ENCODE measurements at places on chromosomes 3 and 15.

DNA sequence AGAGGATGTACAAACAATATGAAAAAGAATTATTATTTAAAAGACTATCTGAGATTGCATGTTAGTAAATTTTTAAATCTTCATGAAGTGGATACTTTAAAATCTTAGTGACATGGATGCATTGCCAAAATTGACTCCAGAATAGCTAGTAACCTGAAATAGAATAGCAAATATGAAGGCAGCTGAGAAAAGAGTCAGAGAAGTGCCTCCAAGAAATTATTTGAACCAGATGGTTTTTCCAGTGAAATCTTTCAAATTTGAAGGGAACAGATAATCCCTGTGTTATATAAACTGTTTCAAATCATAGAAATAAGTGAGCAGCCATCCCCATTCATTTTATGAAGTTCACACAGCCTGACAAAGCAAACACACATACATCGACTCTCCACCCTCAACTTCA is 29.6 kb downstream of the FSIP1 start:
- DNase-seq: no peak

DNA sequence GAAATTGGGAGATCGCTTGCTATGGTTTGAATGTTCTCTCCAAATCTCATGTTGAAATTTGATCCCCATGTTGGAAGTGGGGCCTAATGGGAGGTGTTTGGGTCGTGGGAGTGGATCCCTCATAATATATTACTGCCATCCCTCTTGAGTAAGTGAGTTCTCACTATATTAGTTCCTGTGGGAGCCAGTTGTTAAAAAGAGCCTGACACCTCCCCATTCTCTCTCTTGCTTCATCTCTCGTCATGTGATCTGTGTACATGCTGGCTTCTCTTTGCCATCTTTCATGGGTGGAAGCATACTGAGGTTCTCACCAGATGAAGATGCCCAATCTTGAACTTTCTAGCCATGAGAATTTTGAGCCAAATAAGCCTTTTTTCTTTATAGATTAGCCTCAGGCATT is 43.0 kb upstream of the IL20RB start:
- DNase-seq: no peak

GRCh38 chr15:67590191-67590590 is 47.7 kb downstream of the MAP2K5 start:
- DNase-seq: no peak

DNA sequence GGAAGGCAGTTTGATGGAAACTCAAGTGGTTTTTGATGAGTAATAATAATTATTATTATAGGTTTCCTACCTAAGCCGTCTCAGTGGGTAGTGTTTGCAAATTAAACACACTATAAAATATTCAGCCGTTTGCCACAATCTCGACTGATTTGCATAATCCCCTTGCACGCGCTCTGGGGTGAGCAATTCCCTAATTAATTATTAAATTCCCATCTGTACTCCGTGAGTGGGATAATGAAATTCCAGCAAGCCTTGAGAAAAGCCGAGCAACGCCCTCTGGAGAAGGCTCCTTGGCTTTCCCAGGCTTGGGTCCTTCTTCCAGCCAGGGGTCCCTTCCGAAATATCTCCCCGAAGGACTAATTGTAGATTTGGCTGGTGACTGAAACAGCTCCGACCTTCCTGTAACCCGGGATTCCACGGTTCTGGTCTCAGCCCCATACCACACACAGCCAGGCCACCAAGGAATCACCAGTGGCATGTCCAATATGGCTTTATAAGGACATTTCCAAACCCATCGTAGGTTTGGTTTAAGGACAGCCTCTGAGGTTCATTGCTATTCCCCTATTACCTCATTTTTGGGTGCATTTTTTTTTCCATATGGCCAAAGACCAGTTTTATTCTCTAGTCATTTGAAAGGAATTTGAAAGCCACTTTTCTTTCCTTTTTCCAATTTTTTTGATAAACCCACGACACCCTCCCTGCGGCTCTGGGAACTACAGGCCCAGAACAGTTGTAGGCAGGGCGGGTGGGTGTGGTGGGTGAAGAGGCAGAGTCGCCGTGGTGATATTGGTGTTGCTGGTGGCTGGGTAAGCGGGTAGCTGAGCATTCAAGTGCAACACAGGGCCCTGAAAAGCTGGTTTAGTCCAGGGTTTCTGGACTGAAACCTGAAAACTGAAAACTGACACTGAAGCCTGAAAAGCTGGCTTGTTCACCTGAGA is 33.2 kb upstream of the RGMA start:
- no peak for DNase-seq

DNA sequence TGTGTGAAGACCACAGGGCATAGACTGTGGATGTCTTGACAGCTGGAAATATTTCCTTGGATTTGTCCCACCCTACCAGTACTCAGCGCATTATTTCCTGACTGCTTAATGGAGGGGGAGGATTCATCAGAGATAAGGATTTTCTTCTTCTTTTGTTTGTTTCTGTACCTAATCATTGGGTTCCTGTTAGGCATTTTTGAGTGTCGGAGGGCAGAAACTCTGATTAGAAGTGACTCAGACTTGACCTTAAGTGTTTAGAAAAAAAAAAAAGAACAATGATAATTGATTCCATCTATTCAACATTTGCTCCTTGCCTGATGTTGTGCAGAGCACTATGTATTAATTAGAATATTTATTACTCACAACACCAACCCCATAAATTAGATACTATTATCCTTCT is 78.5 kb upstream of the SYNPR start:
- no peak for DNase-seq

- DNase-seq: no peak
Observed at GRCh38 chr3:42094128-42094527, 3.0 kb downstream of the TRAK1 start.

- DNase-seq: no peak
Observed at GRCh38 chr15:40538976-40539375, 25.9 kb downstream of the CCDC32 start.

DNA sequence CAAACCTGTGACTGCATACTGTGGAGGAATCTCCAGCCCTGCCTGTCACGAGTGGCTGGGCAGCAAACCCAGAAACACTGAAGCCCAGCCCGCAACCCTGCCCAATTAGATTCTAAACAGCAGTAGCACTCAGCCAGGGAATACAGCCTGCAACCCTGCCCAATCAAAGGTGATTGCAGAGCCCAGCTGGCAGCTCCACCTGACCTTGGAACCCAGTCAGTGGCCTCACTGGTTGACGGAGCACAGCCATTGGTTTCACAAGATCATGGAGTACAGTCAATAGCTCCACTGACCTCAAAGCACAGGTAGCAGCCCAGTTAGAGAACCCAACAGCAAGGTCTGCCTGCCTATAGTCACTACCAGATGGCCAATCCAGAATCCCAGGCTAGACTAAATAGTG is 35.2 kb upstream of the MYLK start:
- no peak for DNase-seq

DNA sequence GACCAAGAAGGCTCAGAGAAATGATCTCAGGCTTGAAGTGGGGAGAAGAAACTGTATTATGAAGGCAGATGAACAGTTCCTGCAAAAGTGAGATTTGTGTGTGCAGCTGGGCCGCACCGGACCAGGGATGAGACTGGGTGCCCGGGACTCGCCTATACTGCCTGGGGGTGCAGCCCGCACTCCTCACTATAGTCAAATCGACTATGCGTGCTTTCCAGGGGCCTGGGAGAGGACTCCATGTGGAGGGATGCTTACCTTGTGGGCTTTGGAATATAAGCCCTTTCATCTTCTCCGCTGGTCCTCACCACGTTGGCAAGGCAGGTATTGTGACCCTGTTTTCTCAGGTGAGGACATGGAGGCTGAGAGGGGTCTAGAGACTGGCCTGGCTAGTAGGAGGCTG is 32.9 kb upstream of the APOD start:
- DNase-seq: no peak

DNA sequence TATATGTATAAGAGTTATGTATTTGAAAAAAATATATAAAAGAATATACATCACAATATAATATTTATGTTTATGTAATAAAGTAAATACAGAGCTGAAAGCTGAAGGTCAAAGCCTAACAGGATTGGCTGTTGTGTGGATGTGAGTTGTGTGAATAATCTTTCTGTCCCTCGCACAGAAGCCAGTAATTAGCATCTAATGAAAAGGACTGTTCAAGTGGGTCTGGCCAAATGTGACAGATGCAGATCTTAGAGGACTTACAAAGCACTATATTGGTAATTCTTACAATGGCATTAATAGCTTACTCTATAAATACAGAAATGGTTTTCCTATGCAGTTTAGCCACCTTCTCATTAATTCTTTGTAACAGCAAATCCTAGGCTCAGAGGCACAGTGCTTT is 2.4 kb downstream of the MKRN3 start:
- no peak for DNase-seq

DNA sequence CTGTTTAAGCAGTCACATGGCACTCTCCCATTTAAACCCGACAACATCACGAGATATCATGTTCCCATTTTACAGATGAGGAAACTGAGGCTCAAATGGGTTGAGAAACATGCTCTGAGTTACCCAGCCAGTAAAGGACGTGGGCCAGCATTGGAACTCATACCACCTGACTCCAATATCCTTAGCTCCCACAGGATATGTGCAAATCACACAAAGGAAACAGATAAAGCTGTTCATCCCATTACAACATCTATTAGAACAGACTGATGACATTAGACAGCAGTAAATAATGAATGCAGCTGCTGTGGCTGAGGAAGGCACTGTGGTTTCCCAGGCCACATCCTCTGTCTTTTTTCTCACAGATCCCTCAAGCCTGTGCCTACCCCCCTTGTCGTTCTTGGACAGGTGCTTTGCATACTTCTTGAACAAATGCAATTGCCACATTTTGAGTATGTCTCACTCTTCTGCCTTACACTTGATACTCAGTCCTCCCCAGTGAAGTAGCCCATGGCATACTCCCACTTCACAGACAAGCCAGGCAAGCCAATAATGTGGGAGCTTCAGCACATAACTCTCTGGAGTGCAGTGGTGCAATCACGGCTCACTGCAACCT is 17.7 kb downstream of the FRMD4B start:
- DNase-seq: no peak

- DNase-seq: no peak
Observed at GRCh38 chr15:29220852-29221251, 48.8 kb downstream of the NSMCE3 start.

DNA sequence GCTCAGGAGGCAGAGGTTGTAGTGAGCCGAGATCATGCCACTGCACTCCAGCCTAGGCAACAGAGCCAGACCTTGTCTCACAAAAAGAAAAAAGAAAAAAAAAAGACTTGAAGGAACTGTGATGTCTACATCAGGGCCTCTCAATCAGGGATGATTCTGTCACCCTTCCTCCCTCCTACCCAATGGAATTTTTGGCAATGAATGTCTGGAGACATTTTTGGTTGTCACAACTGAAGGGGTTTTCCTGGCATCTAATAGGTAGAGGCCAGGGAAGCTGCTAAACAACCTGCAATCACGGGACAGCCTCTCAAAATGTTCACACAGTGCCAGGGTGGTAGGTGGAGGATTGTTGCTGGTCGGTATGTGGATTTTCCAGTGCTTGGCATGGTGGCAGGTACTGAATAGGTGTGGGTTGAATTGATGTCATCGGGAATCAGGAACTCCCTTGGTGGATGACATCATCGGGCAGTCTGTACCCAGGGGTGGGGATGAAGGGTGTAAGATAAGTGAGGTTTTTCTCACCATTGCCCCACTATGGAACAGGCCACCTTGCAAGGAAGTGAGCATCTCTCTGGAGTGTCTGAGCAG is 71.3 kb downstream of the MESD start:
- DNase-seq: no peak

DNA sequence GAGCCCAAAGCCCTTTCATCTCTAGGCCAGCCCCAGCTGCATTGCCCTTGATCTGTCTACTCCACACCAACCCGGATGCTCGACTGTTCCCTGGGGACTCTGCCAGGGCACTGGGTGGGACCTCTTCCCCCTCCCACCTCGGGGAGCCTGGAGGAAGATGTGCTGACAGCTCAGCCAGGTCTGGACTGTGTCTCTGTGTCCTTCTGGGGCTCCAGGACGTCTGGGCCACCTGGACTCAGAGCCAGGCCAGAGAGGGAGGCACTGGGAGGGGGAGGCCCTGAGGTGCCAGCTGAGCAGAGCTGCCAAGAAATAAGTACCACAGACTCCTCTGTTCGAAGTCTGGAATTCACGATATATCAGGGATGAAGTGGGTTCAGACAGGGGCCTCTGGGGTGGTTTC is 5.8 kb upstream of the HCN4 start:
- DNase-seq: no peak

- DNase-seq: no peak
Observed at GRCh38 chr3:193863657-193864357, 270.8 kb downstream of the OPA1 start.

GRCh38 chr3:52532517-52532837 is 1.2 kb downstream of the NT5DC2 start:
- DNase-seq: peak; percentile 65

DNA sequence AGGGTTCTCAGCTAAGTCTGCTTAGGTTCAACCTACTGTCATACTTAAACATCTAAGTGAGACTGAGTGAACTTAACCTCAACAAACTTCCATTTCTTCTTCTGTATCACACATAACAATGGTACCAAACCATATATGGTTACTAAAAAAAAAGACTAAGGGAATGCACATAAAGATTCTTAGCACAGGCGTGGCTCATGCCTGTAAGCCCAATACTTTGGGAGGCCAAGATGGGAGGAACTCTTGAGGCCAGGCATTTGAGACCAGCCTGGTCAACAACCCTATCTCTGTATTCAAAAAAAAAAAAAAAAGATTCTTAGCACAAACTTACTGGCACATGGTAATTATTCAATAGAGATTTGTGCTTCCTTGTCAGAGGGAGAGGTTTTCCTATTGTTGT is 57.9 kb downstream of the ACAP2 start:
- DNase-seq: no peak

- no peak for DNase-seq
Observed at GRCh38 chr3:107260207-107260606, 117.0 kb upstream of the CCDC54 start.

DNA sequence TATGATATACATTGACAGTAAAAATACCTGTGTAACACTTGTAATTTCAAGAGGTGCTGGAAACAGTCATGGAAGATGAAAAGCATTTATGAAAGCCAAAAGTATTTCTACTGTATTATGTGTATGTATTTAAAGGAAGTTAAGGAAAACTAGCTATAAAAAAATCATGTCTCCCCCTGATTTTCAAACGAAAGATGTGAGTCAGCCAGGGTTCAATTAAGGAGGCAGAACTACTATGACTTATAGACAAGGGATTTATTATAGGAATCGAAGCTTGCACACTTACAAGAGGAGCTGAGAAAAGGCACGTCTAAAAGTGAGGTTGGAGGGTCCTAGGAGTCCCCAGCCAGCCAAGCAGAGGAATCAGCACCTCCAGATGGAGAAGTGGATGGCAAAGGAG is 119.4 kb downstream of the SUCLG2 start:
- DNase-seq: no peak

GRCh38 chr3:108406661-108407206 is 103.7 kb downstream of the MYH15 start:
- DNase-seq: no peak

- DNase-seq: no peak
Observed at GRCh38 chr15:96160800-96161199, 169.7 kb upstream of the NR2F2 start.

- no peak for DNase-seq
Observed at GRCh38 chr3:155912579-155913190, 42.2 kb downstream of the GMPS start.

- DNase-seq: no peak
Observed at GRCh38 chr15:49723981-49724380, 103.1 kb downstream of the DTWD1 start.

GRCh38 chr3:45639044-45639392 is 44.5 kb downstream of the LIMD1 start:
- DNase-seq: no peak
